ENCODE measurements at places on chromosomes 2 and 18.

DNA sequence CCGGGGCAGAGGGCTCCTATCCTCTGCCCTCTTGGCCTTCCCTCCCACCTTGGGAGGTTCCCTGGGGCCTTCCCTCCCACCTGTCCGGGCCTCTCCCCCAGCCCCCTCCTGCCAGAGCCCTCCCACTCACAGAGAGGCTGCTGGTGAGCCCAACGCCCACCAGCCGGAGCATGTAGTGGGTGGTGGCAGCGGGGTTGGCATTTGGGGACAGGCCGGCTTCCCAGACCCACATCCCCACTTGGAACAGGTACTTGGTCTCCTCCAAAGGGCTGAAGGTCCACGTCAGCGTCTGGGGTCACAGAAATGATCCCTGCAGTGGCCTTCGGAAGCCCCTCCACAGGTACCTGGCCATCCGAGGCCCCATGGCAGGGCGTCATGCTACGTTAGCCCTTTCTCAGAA is 19.3 kb downstream of the CFAP65 start:
- ATAC-seq: no peak

DNA sequence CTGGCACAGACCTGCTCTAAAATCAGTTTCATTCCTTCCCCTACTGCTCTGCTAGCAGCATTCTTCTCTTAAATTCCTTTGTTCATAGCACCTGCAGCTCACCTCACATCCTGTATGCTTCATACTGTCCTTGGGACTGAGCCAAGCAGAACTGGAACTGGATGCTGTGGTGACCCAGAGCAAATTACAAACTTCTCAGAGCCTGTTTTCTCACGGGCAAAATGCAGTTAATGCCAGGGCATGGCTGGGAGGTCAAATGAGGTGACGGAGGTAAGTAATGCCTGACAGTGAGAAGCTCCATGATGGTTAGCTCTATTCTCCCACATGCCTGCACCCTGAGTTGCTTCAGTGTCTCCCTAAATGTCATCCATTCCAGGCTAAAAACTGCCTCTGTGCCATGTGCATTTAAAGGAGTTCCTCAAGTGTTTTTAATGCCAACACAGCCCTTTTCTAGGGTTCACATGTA is 29.7 kb downstream of the C2orf42 start:
- ATAC-seq: peak; percentile 76

GRCh38 chr18:63090334-63090733 is 229.2 kb downstream of the BCL2 start:
- ATAC-seq: peak; percentile 63

DNA sequence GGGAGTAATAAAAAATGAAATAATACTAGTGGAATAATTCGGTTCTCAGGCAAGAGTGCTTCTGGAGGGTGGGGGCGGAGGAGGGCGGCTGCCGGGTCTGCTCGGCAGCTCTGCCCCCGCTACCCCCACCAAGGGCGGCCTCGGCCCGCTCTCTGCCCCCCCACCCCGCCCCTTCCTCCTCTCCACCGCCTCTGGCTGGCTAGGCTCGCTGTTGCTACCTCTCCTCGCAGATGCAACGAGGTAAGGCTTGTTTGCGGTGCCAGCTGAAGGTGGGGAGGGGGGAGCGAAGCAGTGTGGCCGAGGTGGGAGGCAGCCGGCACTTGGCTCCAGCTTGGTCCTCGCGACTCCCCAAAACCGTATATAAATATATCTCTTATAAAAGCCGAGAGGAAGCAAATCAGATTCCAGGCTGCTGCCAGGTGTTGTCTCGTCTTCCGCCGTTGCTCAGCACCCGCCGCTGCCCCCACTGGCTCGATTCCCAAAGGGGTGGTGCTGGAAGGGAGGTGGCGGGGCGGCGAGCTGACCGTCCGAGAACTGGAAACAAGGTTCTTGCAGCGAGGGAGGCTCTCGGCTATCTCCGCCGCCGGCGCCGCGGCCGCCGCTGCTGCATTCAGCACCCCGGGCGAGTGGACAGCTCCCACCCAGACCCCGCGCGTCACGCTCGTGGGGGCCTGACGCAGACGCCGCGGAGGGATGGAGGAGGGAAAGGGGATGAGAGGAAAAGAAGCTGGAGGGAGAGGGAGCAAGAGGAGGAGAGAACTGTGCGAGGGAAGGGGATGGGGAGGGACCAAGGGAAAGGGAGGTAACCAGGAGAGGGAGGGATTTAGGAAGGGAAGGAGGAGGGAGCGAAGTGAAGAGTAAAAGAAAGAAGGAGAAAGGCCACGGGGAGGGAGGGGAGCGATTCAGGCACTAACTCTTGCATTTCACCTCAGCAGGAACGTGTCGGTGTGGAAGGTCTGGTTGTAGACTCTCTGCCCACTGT is at the start of gene MARCHF4:
Gene MARCHF4 (minus strand): TSS at position 763 of the 982 bp plus-strand sequence. CDS start 2,223 bp downstream, outside the sequence.
- ATAC-seq: peak; percentile 78

GRCh38 chr2:230471074-230471473 is 55.1 kb downstream of the SP100 start:
- ATAC-seq: no peak

GRCh38 chr2:85662899-85663593 is 5.0 kb downstream of the SFTPB start:
- peak; percentile 34 for ATAC-seq

DNA sequence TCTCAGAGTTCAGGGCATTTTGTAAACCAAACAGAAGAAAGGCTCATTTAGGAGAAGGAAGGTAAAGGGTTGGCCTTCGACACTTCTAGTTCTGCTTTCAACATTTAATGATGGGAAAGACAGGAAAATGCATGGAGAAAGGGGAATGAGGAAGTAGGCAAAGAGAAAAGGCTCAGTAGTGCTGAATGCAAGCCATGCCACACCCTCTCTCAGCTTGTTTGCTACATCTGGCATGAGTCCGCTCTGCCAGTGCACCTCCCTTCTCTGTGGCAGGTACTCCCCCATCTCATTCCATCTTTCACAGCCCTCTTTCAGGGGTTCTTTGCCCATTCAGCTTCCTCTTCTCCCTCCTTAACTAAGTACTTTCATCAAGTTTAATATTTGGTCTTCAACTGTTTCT is 120.9 kb upstream of the ITGB6 start:
- ATAC-seq: peak; percentile 89

DNA sequence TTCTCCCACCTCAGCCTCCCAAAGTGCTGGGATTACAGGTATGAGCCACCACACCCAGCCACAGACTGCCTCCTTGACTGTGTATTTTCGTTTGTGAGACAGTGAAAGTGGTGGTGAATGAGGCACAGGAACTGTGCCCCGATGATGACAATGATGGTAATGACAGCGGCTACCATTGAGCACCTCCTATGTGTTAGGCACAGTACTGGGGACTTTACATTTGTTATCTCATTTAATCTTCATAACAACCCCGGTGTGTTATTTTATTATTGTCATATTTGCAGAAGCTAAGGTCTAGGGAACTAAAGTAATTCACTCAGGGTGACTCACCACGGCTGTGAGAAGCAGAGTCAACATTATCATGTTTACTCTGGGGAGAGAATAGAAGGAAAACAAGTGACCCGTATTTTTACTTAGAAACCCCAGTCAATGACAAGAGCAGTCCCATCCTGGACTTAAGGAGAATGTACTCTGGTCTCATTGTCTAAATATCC is 77.6 kb upstream of the ALPP start:
- peak; percentile 61 for ATAC-seq
